Activated CD8-positive, alpha-beta memory T cell treated with anti-CD3 and anti-CD28 coated beads for 1 hour (primary cell): ENCODE measurements at places on chromosomes 6 and 20.

DNA sequence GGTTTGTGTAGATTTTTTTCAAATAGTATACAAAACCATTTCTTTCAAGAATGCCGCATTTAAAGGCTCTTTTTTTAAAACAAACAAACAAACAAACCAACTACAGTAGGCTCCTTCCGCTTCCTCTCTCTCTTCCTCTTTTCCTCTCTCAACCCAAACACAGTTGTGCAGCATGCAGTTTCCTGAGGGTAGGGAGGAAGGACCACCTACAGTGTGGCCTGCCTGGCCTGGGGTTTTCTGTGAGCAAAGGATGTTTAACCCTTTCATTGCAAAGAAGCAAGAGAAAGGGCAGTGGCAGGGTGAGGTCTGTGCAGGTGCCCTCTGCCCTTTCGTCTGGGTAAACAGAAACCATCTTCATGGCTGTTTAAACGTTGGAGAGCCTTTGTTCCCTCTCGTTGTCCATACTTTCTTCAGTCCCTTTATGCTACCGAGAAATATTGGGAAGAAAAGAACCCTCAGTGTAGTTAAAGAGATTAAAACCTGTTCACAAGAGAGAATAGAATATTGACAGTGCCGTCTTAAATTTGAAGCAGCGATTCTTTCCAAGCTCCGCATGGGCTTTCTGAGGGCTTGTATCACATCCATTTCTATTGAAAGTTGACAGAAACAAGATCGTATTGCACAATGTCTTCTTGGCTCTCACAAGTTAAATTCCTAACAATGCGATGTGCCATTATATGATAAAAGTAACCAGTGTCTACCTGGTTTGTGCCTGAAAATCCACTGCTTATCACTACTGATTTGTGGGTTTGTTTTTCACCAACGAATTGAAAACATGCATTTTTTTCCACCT, 215.5 kb upstream of the SNX9 start:
- no peak for DNase-seq

- DNase-seq: no peak
Observed at GRCh38 chr6:3291987-3292386, 33.2 kb downstream of the PSMG4 start.

- DNase-seq: no peak
Observed at GRCh38 chr6:167356874-167357273, 32.0 kb downstream of the TTLL2 start.

- no peak for DNase-seq
Observed at GRCh38 chr6:38591439-38591838, 48.3 kb downstream of the BTBD9 start.

DNA sequence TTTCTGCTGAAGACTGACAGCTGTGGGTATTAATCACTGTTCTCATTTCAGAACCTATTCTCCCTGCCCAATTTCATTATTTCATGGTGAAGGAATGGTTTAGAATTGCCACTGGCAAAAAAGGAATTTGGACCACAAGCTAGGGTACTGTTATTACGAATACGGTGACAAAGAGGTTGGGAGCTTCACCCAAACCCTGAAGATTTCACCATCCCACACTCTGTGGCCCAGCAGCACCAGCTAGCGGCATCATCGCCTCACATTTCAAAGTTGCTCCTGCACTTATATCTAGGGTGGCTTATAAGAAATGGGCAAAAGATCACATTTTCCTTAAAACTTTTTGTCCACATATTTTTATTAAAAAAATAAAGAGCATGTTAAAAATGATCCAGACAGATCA, 236.1 kb downstream of the SYNDIG1 start:
- DNase-seq: no peak

DNA sequence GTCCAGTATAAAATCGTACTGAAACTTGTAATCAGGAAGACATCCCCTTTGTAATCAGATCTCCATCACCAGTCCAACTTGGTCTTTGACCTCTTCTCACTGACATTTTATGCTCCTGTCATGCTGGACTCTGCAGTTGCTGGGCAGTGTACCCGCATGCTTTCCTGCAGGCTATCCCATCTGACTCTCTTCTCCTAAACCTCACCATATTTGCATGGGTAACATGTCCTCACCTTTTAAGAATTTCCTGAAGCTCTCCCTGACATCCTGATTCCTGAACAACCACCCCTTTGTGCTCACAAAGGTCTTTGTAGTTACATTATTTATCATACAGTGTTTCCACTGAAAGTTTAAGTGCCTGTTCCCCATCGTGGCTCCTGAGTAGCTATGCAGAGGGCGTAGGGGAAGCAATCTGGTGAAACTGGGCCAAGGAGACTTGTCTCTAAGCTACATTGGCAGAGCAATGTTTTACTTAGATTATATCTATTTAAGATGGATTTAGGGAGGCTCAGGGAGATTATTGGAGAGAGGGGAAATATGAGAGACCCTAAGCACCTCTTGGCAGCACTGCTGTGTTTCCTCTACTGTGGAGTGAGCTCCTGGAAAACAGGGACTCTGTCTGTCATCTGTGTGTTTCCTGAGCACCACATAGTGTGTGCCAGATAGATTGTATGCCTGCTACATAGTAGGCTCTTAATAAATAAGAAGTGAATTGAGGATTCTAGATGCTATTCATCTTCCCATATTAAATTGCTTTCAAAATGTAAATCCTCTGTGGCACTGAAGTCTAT, 124.0 kb downstream of the LAMA2 start:
- no peak for DNase-seq

DNA sequence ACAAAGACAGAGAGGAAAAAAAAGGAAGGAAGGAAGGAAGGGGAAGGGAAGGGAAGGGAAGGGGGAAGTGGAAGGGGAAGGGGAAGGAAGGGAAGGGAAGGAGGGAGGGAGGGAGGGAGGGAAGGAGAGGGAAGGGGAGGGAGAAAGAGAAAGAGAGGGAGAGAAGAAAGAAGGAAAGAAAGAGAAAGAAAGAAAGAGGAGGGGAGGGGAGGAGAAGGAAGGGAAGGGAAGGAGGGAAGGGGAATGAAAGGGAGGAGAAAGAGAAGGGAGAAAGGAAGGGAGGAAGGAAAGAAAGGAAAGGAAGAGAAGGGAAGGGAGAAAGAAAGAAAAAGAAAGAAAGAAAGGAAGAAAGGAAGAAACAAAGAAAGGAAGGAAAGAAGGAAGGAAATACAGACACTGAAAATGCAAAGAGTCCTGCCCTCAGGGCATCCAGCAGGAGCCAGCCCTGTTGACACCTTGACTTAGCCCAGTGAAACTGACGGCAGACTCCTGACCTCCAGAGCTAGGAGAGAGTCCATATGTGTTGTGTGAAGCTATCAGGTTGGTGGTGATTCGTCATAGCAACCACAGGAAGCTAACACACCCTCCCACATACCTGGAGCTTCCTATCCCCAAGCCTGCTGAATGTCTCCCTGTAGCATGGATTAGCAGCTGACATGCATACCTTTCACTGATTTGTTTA, 58.7 kb upstream of the SULF2 start:
- no peak for DNase-seq

DNA sequence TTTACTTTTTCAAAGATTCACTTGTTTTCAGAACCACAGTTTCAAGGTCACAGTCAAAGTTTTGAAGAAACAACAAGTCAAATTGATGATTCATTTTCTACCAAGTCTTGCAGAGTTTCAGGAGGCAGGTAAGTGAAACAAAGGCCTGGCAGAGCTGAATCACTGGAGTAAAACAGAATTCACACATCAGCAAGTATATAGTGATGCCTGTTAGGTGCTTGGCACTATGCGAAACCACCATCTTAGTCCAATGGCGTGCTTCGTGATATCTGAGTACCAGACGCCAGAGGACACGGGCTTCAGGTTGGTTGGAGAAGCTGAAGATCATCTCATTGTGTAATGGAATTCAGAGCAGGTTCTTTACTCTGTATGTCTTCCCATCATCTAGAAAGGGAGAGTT, 75.9 kb downstream of the RTN4IP1 start:
- no peak for DNase-seq

- no peak for DNase-seq
Observed at GRCh38 chr20:53080969-53081871, 109.1 kb downstream of the TSHZ2 start.
